ENCODE measurements at places on chromosomes 6 and 20.
A peak's percentile ranks its signal among the peaks of the same experiment; 100 is the strongest.

DNA sequence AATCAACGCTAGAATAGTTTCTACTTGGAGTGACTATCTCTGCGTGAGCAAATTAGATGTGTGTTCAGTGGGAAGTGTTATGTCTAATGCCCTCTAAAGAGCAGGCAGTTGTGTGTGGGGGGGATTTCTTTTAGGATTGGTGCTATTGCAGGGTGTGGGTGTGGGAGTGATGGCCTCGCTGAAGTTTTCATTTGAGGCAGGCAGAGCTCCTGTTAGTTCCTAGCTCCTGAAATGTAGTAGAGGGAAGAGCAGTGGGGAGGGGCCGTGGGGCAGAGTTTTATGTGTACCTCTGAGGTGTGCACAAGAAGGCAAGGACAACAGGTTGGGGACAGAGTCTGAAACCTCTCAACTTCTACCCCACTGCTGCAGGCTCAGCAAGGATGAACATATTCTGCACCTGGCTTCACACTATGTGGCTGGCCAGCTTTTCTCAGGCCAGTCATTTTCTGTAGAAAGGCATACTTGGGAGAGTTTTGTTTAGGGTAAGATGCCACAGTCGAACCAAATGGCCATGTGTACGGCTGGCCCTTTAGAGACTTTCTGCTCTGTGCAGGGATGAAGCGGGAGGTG, 229.2 kb upstream of the SUPT3H start:
- DNase-seq = no peak

DNA sequence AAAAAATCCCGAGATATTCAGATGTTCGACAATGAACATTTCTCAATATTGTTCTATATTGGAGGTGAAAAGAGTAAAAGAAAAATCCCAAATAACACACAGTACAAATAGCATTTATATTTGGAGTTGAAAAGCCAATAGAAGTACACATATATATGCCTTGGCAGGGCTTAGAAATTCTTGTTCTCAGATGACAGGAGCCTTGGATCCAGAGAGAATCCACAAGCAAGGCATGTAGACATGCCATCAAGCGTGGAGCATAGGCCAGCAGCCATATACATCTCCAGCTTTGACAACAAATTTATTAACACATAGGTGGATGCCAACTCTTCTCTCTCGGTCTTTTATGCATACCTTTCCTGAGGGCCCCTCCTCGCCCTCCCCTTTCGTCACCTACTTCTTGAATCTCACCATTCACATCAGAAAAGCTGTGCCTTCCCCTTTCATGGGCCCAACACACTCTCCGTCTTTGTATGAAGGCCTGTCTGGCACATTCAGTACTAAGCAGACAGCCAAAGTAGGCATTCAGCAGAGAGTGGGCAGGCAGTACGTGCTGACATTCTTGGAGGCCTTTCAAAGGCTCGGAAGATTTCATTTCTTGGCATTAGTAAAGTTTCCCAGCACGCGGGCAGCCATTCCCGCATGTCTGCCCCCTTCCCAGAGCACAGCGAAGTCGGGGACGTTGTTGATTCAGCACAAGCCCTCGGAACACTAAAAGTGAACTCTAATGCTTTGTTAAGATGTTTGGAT, 18.2 kb downstream of the NEDD9 start:
- DNase-seq = no peak

DNA sequence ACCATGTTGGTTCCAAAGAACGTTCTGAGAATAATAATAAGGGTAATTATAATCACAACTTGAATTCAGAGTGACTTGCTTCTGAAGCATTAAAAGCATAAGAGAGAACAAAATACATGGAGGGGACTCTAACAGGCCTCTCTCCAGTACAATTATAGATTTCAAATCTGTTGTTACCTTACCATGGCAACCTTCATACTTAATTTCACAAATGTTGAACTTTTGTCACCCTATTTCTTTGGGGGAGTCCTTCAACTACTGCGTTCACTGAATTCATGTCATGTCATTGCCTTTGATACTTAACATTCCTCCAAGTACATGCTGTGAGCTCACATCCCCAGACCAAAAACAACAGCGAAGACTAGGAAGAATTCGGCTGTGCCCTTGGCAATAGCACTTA, 104.0 kb downstream of the MKKS start:
- DNase-seq = no peak

DNA sequence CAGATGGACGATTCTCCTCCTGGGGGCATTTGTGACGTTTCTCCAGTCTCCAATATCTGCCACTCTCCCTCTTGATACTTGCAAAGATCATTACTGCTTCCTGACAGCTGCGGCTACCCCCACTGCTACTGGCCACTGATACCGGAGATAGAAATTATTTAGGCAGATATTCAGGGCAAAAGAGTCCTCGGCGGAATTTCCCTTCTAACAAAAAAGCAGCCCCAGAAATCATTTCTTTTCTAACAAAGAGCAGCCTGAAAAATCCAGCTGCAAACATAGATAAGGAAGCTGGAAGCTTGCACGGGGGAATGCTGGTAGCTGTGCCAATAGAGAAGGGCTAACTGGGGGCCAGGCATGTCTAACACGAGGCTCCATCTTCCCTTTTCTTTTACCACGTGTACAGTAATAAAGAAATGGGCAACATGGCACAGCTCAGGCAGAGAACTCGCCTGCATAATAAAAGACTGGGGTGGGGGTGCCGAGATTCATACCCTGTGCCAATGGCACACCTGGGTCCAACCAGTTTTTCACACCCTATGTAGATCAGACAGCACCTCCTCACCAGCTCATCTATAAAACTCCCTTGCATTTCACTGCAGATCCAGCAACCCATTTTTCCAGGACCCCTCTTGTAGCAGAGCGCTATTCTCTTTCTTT, 6.1 kb downstream of the TP53RK start:
- no peak for DNase-seq

DNA sequence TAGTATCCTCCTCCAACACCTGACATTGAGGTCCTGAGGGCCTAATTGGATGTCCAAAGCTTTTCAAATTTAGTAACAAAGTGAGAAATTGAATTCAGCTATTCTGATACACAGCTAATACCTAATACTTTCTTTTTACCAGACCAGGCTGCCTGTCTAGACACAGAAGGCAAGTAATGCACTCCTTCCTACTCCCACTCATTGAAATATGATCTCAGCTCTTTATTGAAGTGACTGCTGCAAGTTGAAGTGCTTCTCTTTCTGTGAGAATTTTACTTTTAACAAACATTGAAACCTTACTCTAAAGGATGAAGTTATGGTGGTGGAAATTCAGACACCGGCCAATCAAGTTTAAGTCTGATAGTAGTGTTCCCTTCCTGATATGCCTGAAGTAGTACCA, 90.8 kb upstream of the OGFRL1 start:
- peak; percentile 60 for DNase-seq

- no peak for DNase-seq
Measured at GRCh38 chr20:48908656-48909319, 12.7 kb upstream of the ARFGEF2 start.

GRCh38 chr6:36840432-36841403, 1.5 kb upstream of the CPNE5 start:
- no peak for DNase-seq

- DNase-seq = no peak
Measured at GRCh38 chr20:64188091-64188490, 23.8 kb downstream of the MYT1 start.

DNA sequence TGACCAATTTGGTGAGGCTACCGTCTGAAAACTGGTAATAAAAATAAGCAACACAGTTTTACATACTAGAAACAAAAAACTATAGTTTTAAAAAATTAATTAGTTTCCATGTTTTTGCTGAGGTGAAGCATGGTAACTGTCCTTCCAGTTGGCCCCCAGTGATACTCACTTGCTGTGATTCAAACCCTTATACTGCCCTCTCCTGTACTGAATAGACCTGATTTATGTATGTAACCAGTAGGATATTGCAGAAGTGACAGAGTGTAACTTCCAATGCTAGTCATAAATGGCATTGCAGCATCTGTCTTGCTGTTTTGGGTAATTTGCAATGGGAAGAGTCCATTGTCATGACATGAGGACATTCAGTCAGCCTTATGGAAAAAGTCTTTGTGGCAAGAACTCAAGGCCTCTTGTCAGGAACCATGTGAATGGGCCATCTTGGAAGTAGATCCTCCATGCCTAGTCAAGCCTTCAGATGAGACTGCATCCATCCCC, 8.9 kb upstream of the CHD6 start:
- DNase-seq = no peak

- no peak for DNase-seq
Measured at GRCh38 chr6:50077385-50077784, 27.7 kb upstream of the DEFB112 start.

DNA sequence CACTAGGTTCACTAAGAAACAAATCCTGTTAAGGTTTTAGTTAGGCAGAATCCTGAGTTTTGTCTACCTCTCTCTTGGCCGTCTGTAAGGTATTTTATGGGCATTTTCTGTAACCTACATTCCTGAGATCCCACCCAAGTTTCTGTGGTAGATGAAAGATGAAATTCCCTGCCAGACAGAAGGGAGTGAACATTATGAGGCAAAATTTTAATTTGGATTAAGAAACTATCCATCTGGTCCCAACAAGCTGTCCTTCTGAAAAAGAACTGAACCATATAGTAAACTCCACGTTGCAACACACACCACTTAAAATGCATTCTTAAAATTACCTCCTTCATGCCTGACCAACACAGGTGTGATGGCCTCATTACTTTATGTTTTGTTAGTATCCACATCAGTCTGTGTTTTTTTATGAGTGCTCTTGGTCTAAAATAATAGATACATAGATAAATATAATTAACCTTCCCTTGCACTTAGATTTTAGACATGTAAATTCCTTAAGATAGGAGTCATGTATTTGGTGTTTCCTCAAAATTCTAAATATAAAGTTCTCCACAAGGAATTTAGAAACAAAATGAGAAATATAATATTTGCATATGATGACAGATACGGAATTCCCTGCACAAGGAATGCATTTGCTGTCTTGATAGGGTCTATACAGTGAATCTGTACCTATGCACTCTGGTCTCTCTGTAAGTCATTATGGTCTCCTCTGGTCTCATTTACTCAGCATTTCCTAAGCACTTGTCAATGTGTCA, 86.5 kb downstream of the CHD6 start:
- no peak for DNase-seq

DNA sequence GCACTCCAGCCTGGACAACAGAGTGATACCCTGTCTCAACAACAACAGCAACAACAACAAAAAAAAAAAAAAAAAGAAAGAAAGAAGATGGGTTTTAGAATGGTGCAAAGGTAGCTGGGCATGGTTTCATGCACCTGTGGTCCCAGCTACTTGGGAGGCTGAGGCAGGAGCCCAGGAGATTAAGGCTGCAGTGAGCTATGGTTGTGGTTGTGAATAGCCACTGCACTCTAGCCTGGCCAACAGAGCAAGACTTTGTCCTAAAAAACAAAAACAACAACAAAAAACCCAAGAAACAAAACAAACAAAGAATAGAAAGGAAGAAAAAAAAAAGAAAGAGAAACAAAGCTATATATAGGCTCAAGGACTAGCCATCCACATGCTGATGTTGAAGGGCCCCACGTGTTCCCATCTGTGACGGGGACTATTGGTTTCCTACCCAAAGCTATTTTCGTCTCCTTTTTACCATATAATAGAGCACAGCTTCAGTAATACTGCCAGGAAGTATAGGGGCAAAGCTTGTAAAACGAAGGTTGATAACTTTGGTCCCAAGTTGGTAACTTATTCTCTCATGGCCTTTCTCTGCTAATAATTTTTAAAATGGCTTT, 7.9 kb upstream of the EEF1E1 start:
- no peak for DNase-seq

- no peak for DNase-seq
Measured at GRCh38 chr6:111996144-111996865, 57.6 kb upstream of the CCN6 start.

GRCh38 chr6:33914645-33915044, 110.8 kb upstream of the MLN start:
- DNase-seq = no peak

DNA sequence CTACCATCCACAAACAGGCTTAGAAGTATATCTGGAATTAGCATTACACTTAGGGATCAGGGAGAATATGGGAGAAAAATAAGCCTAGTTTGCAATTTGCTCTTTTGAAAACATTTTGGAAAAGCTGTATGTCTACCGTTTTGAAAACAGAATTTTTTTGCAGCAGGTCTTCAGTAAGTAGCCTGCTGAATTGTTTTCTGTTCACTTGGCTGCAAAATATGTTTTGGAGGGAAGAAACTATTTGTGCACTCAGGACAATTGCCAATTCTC, 39.6 kb downstream of the ILRUN start:
- DNase-seq = no peak

DNA sequence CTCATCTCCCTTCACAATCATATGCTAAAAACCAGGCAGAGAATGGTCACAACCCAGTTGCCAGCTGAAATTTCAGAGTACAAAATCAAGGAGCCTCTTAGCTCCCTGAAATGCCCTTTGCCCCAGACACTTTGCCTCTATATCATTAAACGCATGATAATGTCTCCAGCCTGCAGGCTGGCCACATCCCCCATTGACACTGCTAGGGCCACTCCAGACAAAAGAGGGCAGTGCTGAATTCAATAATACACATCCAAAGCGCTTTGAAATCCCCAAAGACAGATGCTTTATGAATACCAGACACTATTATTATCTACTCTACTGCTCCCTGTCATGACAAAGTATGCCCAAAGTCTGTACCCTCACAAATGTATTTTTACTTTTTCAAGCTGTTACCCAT, 348.3 kb upstream of the POU3F2 start:
- DNase-seq = no peak

DNA sequence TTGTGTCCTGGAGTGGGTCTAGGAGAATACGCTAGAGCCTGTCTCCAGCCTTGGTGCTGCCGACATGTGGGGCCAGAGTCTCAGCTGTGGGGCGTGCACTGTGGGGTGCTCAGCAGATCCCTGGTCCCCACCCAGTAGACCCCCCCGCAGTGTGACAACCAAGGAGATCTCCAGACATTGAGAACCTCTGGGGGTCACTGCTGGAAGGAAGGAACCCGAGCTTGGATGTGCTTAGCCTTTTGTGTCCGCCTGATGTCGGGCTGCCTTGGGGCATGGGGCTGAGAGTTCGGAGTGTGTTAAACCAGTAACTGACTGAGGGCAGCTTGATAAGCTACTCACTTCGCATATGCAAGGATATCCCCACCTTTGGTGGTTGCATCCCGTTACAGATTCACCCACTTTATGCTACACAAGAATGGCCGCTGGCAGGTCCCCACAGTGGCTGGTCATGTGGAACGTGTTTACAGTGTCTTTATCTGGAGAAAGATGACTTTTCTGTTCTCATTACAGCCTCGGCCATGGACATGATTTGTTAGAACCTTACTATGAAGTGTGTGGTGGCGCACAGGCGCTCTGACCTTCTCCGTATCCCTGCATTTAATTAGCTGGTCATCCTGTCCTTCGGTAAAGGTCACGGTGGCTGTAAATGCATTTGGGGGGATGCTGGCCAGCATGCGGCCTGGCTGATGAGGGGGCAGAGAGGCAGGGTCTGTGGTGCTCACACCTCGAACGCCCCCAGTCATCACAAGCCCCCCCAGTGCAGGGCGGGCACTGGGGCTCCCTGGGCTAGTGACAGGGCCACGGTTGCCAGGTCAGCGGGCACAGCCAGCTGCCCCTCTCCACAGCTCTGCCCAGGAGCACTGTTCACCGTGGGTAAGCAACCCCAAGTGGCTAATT, 366.8 kb downstream of the TAF4 start:
- no peak for DNase-seq

Data from NCI-H510A treated with DMSO at 0.1 percent for 48 hours (cell line).